ENCODE measurements at places on chromosomes 5 and 9. TPM values are rescaled to one million over a fixed set of nuclear protein-coding genes. Genes with fewer than 3 reads are reported as not detected.

Gene ABCA2
- 4.0 TPM for total RNA-seq

Gene HSPA5
- total RNA-seq: 130 TPM

Gene HAUS6
- 44.7 TPM for total RNA-seq

DNA sequence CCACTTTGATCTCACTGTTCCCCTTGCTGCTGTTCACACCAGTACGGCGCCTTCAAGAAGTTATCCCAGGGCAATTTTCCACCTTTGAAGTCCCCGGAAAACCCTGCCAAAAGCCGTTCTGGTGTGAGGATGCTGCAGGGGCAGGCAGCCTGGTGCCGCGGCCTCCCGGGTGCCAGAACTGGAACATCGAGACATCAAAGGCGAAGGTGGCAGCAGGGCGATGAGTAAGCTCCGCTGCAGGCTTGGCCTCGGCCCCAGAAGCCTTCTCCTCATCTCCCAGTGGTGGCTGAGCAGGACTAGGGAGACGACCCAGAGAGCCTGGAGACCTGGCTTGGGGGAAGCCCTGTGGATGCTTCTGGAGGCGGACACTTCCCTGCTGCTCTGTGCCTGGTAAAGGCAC is 115.3 kb upstream of the MSX2 start:
- H3K36me3 ChIP-seq: no peaks in the 10 kb centered on the region
- H3K4me3 ChIP-seq: no peak overlapping the region
- H3K4me1 ChIP-seq: no peaks in the 10 kb centered on the region
- no peak overlapping the region for H3K27ac ChIP-seq
- DNase-seq: no peak
